ENCODE measurements at places on chromosomes 1 and 21. TPM values are rescaled to one million over a fixed set of nuclear protein-coding genes. Genes with fewer than 3 reads are reported as not detected.

DNA sequence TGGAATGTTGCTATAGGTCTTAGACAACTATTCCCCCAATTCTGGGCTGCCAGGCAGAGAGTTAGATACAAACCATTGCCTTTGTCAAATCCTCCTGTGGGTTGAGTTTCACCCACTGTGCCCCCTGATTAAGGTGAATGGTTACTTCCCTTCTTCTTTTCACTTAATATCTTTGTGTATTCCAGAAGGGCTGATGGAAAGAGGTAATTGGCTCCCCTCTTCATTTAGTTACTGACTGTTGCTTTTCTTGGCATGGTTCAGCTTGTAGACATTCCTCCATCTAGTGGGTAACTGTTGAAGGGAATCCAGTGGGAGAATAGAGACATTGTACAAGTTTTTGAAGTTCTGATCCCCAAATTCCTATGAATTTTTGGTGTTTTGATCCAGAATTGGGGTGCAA, 43.8 kb upstream of the MACF1 start:
- DNase-seq = no peak

- DNase-seq = no peak
These were observed 136.5 kb upstream of the GJB5 start for GRCh38 chr1:34618381-34618780.

- DNase-seq = peak; percentile 84
These were observed 6.3 kb upstream of the INAVA start for GRCh38 chr1:200888349-200888838.

DNA sequence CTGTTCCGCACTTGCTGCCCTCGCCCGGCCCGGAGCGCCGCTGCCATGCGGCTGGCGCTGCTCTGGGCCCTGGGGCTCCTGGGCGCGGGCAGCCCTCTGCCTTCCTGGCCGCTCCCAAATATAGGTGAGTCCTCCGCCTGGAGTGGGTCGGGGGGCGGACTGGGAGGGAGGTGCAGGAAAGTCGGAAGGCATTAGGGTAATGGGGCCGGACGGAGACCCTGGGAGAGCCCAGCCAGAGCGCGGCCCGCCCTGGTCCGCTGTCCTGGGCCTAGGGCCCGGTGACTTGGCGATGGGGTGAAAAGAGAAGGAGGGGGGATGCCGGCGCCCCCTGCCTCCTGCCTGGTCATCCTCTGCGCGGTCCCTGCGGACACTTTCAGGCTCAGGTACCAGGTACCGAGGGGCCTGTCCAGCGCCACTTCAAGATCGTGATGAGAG, 243 bp downstream of the ADAM15 start:
- no peak for DNase-seq

DNA sequence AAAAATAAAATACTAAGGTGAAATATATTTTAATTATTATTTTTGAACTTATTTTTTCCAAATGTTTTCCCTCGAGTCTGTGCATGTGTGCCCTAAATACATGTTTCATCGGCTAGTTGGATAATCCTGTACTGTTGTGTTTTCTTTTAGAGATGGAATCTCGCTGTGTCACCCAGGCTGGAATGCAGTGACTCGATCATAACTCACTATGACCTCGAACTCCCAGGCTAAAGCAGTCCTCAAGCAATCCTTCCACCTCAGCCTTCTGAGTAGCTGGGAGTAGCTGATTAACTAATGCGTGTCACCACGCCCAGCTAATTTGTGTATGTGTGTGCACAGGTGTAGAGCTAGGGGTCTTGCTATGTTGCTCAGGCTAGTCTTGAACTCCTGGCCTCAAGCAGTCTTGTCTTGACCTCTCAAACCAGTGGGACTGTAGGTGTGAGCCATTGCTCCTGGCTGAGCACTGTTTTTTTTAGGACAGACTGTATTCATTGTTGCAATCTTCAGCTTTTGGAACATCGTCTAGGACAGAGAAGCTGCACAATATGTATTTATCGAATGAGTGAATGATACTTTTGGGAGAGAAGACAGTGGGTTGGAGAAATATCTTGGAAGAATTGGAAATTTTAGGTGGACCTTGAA, 4.8 kb upstream of the TMCO1 start:
- DNase-seq = no peak

GRCh38 chr1:53734650-53735211, 4.2 kb downstream of the GLIS1 start:
- DNase-seq = no peak

- peak; percentile 21 for DNase-seq
These were observed 197.0 kb upstream of the UBE2U start for GRCh38 chr1:64006276-64007051.

The ADAMTS4 gene
- 2.1 TPM for total RNA-seq

DNA sequence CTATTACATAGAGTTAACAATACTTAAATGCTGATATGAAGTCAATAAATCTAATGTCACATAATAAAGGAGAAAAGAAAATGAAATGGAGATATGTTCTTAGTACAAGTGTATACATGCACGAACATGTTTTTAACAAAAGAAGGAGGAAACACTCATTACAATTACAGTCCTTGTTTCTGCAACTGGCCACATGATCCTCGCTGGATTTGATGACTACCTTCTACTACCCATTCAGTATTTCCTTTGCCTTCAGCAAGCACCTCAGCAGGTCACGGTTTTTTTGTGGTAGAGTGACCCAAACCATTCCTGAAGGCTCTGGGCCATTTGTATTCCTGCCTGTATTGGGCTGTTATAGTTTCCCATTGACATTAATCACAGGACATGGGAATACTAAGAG, 172.8 kb upstream of the CXADR start:
- no peak for DNase-seq

The PIGR gene
- not detected for total RNA-seq

DNA sequence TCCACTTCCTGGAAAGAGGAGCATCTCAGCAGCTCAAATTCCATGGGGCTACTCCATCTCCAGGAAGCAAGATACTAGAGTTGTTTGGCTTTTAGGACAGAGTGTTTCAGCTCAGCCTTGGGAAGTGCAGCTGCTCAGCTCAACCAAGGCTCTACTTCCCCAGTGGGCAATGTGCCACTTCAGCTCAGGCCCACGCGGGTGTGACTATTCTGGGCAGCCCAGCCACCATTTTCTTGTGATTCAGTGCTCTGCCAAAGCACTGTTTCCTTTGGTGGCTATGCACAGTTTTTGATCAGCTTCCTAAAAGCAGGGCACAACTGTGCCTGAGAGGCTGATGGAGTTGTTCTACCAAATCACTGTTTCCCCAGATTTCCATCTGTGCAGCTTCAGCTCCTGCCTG, 1104.9 kb upstream of the TMPRSS15 start:
- no peak for DNase-seq

GRCh38 chr1:98404866-98405265, 256.7 kb upstream of the SNX7 start:
- no peak for DNase-seq

- DNase-seq = peak; percentile 67
These were observed 3.0 kb downstream of the ATP2B4 start for GRCh38 chr1:203629507-203630082.

The ZNF670 gene
- total RNA-seq = 0.34 TPM

DNA sequence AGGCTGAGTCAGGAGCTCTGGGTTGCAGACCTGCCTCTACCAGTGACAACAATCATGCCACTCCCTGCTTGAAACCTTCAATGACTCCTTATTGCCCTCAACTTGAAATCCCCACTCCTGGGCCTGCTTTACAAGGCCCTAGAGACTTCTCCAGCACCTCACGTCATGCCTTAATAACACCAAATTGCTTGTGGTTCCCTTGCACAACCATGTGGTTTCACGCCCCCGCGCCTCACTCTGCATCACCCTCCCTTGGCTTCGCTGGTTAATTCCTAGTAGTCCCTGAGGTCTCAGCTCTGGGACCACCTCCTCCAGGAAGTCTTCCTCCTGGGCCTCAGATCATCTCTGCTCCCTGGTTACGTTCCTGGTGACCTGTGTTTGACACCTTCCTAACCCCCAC, 33.0 kb downstream of the EPHA2 start:
- DNase-seq = no peak

The OR2T35 gene
- not detected for total RNA-seq
